Activated CD4-positive, alpha-beta T cell treated with anti-CD3 and anti-CD28 coated beads for 1 hour (primary cell): ENCODE measurements at places on chromosomes 6 and 20.

DNA sequence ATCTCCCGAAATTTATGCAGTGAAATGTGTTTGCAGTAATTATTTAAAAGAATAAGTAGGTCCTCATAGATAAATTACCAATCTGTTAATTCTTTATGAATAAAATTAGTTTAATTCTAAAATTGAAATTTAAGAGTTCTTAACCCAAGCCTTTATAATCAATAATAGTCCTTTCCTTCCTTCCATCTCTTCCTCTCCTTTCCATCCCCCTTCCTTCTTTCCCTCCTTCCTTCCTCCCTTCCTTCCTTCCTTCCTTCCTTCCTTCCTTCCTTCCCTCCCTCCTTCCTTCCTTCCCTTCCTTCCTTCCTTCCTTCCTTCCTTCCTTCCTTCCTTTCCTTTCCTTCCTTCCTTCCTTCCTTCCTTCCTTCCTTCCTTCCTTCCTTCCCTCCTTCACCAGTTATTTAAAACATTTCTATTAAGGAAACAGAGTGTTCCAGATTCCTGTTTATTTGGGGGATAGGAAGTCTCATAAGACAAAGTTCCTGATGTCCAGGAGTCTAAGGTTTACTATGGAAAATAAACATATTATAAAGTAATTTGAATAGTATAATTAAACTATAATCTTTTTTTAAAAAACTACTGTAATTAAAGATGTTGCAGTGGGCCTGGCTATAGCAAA is 285.3 kb upstream of the NOX3 start:
- no peak for DNase-seq

- no peak for DNase-seq
Measured at GRCh38 chr20:32387252-32387651, 29.1 kb downstream of the ASXL1 start.

DNA sequence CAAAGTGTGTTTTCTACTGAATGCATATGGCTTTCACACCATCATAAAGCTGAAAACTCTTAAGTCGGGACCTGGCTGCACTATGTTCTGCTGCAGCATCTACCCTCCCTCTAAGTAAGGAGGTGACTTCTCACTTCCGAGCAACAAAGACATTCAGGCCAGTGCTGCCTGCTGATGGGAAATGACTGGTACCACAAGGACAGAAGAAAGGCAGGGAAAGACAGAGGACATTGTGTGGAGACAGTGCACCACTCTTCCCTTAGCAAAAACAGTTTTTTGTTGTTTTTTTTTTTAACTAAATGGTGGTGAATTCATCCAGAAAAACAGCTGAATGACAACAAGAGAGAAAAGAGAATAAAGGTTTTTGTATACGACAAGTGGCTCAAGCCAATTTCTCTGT is 81.5 kb downstream of the MAP7 start:
- no peak for DNase-seq

DNA sequence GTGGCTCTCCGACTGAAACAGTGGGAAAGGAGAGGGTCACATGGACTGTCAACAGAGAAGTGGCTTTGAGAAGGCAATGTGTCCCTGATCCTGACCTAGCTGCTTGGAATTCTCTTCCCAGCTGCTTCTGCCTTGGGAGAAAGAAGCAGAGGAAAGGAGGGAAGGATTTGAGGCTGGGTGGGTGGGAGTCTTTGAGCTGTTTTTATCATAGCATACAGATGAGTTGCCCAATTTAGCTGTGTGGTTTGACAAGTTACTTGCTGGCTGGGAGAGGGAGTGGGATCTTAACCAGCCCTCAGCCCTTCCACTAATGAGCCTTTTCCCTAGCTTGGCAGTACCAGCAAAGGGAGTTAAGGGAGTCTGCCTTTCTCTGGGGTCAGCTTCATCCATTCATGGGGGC is 51.1 kb upstream of the MYL9 start:
- DNase-seq: no peak

DNA sequence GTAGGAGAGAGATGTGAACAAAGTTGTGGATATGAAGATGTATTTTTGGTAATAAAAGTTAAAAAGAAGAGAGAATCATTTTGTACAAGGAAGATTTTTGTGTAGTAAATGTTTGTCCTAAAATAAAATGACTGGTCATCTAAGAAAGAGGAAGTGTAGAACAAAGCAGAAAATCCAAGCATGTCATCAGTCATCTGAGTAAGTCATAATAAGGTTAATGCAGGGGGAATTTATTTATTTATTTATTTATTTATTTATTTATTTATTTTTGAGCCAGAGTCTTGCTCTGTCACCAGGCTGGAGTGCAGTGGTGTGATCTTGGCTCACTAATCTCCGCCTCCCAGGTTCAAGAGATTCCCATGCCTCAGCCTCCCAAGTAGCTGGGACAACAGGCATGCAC is 15.7 kb upstream of the CGA start:
- DNase-seq: no peak

DNA sequence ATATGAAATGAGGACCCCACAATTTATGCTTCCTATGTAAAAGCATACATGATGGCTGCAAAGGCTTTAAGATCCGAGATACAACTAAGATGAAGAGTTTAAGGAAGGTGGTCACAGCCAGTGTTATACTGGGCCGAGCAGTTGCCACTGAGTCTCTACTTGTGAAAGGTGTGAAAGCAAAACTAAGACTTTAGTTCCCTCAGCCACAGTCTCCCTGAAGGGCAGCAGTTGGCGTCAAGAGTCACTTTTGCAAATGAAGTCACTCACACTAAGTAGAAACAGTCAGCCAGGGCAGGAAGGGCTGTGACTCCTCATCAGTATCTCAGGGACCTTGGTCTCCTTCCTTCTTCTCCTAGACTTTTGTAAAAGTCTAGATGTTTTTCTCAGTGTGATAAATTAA is 191.6 kb upstream of the MCHR2 start:
- no peak for DNase-seq

- no peak for DNase-seq
Measured at GRCh38 chr6:167058261-167058660, 59.1 kb downstream of the CEP43 start.

DNA sequence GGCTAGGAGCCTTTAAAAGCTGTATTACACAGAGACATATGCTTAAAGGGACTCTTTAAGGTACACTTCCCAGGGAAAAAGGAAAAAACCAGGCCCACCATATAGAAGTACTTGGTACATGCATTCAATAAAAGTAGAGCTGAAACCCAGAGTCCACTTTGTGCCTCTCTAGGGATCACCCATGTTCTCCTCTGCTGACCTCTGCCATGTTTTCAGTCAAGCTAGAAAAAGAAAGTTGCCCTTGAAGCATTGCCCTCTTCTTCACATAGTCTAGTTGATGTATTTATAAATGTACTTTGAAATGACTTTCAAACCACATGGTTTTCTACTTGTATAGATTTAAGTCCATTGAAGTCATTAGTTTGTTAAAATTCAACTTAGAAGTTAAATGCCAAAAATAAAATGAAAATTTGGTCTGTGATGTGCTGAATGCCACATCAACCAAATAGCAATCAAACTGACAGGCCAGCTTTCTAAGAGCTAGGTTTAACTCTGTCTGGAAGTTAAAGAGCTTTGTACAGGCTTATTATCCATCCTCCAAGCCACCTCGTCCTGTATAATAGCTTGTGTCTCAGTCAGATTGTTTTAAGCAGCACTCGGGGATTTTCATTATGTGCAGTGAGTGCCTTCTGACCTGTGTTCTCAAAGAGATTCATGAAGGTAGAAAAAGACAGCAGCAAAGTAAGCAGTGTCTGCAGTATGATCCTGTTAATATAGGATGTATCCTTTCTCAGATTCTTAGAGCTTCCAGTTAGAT is 238.6 kb upstream of the PLN start:
- DNase-seq: no peak

GRCh38 chr6:169241688-169242350 is 11.8 kb downstream of the THBS2 start:
- DNase-seq: no peak

DNA sequence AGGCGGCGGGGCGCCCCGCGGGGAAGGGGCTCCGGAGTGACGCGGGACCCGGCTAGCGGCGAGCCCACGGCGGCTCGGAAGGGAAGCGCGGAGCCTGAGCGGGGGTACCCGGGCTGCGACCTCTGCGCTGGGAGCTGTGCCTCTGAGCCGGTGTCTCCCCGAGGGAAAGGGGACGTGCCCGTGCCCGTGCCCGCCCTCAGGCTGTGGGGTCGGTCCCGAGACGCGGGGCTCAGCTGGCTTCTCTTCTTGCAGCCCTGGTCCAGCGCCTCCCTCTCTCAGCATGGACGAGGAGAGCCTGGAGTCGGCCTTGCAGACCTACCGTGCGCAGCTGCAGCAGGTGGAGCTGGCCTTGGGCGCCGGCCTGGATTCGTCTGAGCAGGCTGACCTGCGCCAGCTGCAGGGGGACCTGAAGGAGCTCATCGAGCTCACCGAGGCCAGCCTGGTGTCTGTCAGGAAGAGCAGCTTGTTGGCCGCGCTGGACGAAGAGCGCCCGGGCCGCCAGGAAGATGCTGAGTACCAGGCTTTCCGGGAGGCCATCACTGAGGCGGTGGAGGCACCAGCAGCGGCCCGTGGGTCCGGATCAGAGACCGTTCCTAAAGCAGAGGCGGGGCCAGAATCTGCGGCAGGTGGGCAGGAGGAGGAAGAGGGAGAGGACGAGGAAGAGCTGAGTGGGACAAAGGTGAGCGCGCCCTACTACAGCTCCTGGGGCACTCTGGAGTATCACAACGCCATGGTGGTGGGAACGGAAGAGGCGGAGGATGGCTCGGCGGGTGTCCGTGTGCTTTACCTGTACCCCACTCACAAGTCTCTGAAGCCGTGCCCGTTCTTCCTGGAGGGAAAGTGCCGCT is 686 bp downstream of the ZGPAT start:
- peak; percentile 8 for DNase-seq

DNA sequence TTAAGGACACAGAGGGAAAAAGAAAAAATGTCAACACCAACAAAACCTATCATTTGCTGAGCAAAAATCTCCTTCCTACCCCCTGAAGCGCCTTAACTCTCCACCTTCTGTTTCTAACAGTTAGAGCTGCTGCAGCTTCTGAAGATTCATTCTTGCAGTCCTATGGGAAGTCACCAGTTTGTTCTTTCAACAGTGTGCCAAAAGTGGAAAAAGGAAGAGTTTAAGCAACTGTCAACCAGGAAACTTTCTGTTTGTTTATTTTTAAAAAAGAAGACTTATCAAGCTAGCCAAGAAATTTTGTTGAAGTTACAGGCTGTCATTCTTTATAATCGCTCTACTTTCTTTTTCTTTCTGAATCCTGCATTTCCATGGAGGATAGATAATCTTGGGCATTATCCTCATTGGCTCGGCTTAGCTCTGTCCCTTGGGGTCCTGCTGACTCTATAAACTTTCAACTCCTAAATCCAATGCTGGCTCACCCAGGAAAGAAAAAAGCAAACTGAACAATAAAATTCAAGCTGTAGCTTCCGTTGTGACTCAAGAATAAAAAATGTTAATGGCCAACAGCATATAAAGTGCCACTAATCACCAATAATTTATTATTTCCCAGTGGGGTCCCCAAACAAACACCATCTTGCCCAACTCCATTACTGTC is 172.8 kb upstream of the CITED2 start:
- no peak for DNase-seq

- no peak for DNase-seq
Measured at GRCh38 chr6:43803055-43803782, 33.2 kb downstream of the VEGFA start.

DNA sequence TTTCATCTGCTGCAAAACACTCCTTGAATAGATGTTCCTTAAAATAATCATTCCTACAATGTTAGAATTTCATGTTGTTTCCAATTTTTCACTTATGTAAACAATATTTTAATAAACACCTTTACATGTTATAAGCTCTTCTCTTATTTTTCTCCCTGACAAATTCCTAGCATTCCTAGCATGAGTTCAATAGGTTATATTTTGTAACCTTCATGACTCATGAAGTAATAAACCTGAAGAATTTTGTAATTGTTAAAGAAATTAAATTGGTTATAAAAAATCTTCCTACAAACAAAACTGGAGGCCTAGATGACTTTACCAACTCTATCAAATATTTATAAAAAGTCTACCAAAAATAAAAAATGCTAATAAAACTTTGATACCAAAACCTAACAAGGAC is 66.3 kb downstream of the NT5E start:
- no peak for DNase-seq

GRCh38 chr20:6074784-6075183 is 20.9 kb upstream of the LRRN4 start:
- no peak for DNase-seq

DNA sequence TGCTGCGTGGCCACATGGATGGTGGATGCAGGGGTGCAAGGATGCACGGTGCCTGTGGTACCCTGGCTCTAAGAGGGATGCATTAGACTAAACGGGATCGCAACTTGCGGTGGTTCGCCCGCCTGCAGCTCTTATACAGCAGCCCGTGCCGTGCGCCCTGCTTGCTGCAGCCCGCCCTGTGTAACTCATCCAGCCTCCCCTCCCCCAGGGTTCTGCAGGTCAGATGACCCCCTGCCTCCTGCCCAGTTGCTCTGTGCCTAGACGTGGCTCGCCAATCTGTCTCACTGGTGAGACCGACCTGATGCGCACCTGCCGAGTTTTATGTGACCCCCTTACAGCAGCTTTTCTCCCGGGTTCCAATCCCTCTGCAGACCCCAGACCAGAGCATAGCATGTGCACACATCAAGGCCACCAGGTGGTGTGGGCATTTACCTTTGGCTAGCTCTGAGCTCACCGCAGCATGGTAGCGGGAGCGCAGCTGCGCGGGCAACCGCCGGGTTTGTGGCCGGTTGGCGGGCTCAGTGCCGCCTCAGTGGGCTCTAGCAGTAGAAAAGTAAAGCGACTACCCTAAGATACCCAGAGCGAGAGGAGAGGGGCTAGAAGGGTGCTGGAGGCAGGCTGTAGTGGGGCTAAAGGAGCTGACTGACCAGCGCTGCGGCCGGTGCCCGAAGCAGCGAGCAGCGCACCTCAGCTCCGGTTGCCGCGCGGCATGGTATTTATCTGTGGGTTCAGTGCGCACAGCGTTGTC is 693 bp upstream of the GNAS-AS1 start:
- DNase-seq: no peak

- no peak for DNase-seq
Measured at GRCh38 chr20:50776122-50776817, 18.6 kb upstream of the BCAS4 start.

GRCh38 chr6:16332175-16332542 is 93.8 kb downstream of the GMPR start:
- peak; percentile 69 for DNase-seq

DNA sequence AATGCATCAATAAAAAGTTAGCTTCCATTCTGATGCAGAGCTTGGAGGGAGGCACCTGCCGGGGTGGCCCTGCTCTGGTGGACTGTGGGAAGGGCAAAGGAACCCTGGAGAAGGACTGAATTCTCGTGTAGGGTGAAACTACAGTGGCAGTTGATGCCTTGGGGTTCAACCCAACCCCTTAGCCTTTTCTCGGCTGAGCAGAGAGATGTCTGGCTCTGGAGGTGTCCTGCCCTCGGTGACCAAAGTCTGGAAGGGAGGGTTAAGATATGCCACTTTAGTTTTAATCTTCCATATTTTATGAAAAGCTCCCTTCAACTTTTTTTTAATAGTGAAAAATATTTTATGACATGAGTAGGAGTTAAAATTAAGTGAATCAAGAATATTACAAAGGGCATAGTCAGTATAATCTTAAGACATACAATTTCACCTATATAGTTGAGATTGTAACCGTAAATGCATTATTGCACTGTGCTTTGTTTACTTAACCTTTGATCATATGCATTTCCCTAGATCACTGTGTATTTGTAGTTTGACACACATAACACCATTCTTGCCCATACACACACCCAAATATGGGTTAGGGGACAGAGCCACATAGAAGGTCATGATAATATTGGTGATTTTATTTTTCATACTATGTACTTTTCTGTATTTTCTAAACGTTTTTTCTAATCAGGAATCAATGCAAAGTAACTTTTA is 179.6 kb downstream of the MCHR2 start:
- DNase-seq: no peak

- no peak for DNase-seq
Measured at GRCh38 chr6:114024746-114025145, 53.8 kb upstream of the HDAC2 start.
